ENCODE measurements at places on chromosomes 6 and 20.

DNA sequence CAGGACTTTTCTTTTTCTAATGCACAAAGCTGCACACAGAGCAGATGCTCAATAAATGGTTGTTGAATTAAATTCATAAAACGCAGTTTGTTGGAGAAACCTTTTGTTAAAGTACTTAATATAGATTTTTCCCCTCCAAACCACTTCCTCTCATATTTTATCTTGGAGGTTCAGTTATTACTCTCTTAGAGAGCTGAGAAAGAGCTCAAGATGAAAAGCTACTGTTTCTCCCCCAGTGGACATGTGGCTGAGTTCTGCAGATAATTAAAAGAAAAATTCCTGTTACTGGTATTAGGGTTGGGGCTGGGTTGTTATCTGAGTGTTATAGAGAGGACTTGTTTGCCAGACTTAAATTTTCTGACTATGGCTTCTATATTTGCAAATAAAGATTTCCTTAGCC, 294.0 kb downstream of the TBC1D7 start:
- H3K27me3 ChIP-seq = no peaks in the 10 kb centered on the region
- no peaks in the 10 kb centered on the region for H3K4me1 ChIP-seq
- H3K36me3 ChIP-seq = no peaks in the 10 kb centered on the region

DNA sequence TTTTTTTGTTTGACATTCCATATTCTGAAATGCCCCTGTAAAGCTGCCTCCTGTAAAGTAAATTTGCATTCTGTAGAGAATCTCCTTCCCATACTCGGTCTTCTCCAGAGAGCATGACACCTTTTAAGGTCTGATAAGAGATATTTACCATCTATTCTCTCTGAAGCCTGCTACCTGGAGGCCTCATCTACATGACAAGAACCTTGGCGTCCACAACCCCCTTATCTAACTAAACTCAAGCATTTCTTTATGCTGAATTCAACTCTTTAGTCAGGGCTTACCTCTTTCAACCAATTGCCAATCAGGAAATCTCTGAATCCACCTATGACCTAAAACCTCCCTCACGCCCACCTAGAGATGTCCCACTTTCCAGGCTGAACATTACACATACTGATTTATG, 51.6 kb downstream of the FAM184A start:
- H3K27ac ChIP-seq = no peak overlapping the region
- H3K4me3 ChIP-seq = no peak overlapping the region
- H3K4me1 ChIP-seq = peaks cover 10% of the 10 kb centered on the region
- peaks cover 7% of the 10 kb centered on the region for H3K27me3 ChIP-seq
- peaks cover 3% of the 10 kb centered on the region for H3K36me3 ChIP-seq
- no peak for DNase-seq

DNA sequence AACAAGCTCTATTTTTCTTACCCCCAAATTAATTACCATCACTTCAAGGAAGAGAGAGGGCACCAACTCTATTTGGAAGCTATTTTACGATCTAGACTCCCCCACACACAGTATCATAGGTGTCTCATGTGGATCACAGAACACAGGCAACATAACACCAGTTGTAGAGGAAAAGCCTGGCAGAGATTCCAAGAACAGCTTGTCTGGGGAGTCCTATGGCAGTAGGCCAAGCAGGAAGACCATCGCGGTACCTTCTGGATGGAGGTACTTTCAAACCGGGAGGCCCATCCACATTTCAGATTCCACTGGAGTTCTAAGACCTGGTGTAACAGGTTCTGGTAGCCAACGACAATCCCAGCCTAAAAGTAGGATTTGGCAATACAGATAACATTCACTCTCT, 37.6 kb upstream of the SPDEF start:
- no peak for DNase-seq
- H3K36me3 ChIP-seq = no peaks in the 10 kb centered on the region
- no peaks in the 10 kb centered on the region for H3K4me1 ChIP-seq
- no peaks in the 10 kb centered on the region for H3K27me3 ChIP-seq
- H3K4me3 ChIP-seq = no peak overlapping the region

DNA sequence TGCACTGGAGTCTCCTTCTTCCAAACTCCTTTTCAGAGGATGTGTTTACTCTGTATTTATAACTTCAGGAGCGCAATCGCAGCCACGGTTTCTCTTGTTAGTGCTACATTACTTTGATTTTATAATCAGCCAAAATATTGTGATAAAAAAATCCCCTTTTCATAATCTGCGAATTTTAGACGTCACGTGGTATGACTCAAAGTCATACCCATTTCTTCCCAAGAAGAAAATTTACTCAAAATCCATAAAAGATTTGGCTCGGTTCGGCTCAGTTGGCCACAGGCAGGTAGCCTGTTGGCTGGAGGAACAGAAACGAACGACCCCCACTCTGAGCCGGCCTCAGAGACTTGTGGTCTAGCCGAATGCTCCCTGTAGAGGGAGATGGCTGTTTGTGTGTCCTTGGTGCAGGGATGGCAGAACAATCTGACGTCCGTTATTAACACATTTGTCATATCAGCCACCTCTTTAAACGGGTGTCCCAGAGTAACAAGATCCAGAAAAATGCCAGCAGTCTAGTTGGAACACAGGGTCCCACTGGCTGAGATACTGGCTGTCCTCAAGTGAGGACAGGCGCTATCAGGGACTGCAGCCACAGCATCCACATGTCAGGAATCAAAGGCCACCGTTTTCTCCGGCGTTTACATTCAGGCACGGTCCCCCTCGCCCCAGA, 247.6 kb downstream of the DLL1 start:
- no peaks in the 10 kb centered on the region for H3K27me3 ChIP-seq
- DNase-seq = no peak
- no peaks in the 10 kb centered on the region for H3K36me3 ChIP-seq
- H3K4me1 ChIP-seq = peaks cover 3% of the 10 kb centered on the region
- H3K4me3 ChIP-seq = no peak overlapping the region

DNA sequence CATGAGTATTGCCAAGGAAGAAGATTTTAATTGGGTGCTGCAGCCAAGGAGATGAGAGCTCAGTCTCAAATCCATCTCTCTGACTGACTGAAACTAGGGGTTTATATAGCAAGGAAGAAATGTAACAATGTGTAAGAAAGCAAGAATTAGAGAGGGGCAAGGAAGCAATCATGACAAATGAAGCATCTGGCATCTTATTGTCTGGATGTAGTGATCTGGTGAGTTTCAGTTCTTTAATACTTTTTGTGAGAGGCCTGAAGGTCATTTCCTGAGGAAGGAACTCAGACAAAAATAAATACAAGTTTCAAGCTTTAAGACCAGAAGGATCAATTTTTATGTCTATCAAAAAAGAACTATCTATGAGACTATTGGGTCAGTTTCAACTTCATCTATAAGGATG, 64.2 kb downstream of the HTR1E start:
- H3K27ac ChIP-seq = no peak overlapping the region
- DNase-seq = no peak
- no peaks in the 10 kb centered on the region for H3K27me3 ChIP-seq
- H3K4me3 ChIP-seq = no peak overlapping the region
- no peaks in the 10 kb centered on the region for H3K4me1 ChIP-seq

DNA sequence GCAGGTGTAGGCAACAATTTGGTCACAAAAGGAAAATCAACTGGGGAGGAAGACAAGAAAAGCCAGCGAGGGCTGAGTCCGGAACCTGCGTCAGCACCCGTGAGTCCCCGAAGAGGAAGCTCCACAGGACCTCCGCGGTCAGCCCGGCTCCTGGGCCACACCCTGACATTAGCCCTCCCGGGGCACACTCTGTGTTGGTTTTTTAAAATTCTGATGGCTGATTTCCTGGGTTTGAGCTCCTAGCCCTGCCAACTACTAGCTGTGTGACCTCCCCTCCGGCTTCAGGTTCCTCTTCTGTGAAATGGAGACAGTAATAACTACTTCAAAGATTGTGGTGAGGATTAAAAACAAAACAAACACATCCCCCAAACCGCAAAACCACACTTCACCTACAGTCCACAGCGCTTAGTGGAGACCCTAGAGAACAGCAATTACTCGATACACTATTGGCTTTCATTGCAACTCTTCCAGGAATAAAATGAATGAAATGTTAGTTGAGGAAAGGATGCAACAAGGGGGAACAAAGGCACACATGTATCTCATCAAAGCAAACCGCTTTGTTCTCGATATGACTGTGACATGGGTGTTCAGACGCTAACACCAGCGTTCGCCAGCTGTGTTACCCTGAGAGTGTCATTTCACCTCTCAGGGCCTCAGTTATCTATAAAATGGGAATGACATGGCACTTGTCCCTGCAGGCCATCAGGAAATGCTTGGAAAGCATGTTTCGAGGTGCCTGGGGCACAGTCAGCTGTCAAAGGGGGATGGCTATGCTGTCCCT, 985 bp downstream of the ZBP1 start:
- H3K36me3 ChIP-seq = no peaks in the 10 kb centered on the region
- H3K4me1 ChIP-seq = no peaks in the 10 kb centered on the region
- H3K27me3 ChIP-seq = no peaks in the 10 kb centered on the region
- no peak overlapping the region for H3K27ac ChIP-seq
- no peak overlapping the region for H3K4me3 ChIP-seq

GRCh38 chr6:47403056-47403455, 74.5 kb upstream of the CD2AP start:
- no peaks in the 10 kb centered on the region for H3K27me3 ChIP-seq
- DNase-seq = no peak
- no peaks in the 10 kb centered on the region for H3K4me1 ChIP-seq
- no peaks in the 10 kb centered on the region for H3K36me3 ChIP-seq
- H3K27ac ChIP-seq = no peak overlapping the region

GRCh38 chr6:132298344-132298949, 102.8 kb downstream of the MOXD1 start:
- H3K4me3 ChIP-seq = no peak overlapping the region
- H3K27me3 ChIP-seq = no peaks in the 10 kb centered on the region
- H3K27ac ChIP-seq = no peak overlapping the region
- H3K4me1 ChIP-seq = no peaks in the 10 kb centered on the region

DNA sequence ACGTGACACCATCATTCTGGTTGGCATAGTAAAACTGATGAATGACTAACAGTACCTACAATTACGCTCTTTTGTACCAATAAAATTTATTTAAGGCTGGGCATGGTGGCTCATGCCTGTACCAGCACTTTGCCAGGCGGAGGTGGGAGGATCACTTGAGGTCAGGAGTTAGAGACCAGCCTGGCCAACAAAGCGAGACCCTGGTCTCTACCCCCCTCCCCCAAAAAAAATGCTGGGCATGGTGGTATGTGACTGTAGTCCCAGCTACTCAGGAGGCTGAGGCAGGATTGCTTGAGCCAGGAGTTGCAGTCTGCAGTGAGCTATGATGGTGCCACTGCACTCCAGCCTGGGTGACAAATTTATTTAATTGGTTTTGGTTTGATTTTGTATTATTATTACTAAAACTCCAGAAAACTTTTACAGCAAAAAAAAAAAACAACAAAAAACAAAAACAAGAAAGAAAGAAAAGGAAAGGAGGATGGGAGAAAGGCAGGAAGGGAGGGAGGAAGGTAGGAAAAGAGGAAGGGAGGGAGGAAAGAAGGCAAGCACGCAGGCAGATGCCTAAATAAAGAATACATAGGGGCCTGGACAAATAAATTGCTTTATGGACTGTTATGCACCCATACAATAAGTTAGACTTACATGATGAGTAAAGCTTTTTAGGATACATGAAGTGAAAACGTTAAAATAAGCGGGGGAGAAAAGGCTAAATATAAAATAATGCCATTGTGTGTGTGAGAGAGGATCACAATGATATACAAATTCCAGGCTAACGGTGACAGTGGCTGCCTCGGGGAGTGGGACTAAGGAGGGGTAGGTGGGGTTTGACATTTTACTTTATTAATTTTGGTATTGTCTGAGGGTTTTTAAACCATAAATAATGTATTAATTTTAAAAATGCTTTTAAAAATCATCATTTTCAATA, 682 bp upstream of the ZSCAN9 start:
- no peaks in the 10 kb centered on the region for H3K4me1 ChIP-seq
- H3K4me3 ChIP-seq = peak overlapping the region; percentile 86
- H3K27ac ChIP-seq = no peak overlapping the region
- H3K27me3 ChIP-seq = peaks cover 6% of the 10 kb centered on the region
- DNase-seq = no peak

DNA sequence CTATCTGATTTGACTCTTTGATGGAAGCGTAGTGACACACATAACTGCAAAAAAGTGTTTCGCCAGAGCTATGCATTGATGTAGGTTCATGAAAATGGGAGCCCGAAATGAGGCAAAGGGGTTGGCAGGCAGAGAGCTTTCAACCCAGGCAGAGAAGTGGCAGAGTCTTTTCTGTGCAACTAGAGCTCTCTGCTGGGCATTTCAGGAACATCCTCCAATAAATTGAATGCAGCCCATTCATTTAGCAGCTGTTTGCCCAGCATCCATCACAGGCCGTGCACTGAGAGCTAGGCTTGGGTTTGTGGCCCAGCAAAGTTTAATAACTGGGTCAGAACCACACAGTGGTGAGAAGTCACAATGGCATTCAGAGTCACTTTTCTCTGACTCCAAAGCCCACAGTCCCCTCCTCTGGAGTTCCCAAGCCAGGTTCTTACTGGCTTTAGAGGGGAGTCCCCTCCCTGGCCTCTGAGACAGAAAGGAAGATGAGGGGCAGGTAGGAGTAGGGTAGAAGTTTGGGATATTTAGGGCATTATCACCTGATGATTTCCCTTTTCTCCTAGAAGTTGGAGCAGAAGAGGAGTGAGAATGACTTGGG, 31.8 kb upstream of the ELMO2 start:
- H3K27ac ChIP-seq = no peak overlapping the region
- no peaks in the 10 kb centered on the region for H3K27me3 ChIP-seq
- peaks cover 2% of the 10 kb centered on the region for H3K36me3 ChIP-seq
- H3K4me1 ChIP-seq = no peaks in the 10 kb centered on the region

DNA sequence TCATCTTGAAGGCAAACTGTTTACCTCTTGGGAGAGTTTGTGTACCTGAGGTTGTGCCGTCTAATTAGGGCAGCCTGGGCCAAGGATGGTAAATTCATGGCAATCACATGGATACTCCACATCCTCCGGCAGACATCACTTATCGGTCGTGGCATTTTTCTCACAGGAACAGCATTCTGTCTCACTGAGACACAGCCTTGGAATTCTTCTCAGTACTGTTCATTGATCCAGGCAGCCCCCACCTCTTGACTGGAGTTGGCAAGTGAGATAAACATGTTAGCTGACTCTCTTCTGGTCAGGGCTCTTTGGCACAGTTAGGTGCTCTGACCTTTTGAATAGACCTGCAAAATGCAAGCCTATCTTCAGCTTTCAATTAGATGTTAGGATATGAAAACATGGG, 511.4 kb upstream of the FLRT3 start:
- DNase-seq = no peak
- no peaks in the 10 kb centered on the region for H3K36me3 ChIP-seq
- no peaks in the 10 kb centered on the region for H3K4me1 ChIP-seq
- H3K27me3 ChIP-seq = no peaks in the 10 kb centered on the region
- H3K4me3 ChIP-seq = no peak overlapping the region
- H3K27ac ChIP-seq = no peak overlapping the region

DNA sequence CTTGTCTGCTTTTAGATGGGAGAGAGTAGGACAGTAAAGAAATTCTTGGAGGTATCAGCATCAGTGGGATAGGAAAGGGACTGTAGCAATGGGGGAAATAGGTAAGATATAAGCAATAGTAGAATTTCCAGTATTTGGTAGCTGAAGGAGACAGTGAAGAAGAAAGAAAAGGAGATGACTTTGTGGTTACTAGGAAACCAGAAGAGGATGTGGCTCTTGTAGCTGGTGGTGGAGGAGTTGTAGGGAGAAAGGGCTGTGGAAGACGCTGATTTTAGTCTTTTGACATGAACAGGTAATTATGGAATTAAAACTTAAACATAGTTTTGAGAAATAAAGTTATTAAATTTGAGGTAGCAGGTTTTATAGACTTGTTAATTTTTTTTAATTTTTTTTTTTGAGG, 26.1 kb downstream of the SH3BGRL2 start:
- no peaks in the 10 kb centered on the region for H3K27me3 ChIP-seq
- no peaks in the 10 kb centered on the region for H3K4me1 ChIP-seq
- DNase-seq = no peak
- H3K4me3 ChIP-seq = no peak overlapping the region
